Stimulated activated CD8-positive, alpha-beta memory T cell treated with anti-CD3 and anti-CD28 coated beads, Interleukin-4, amount 100 ng/mL, for 48 hours (primary cell): ENCODE measurements at places on chromosomes 16 and 17.

GRCh38 chr16:61763013-61763412 is 273.2 kb downstream of the CDH8 start:
- DNase-seq, result no peak

- no peak for DNase-seq
These were observed 325.6 kb downstream of the SLC39A11 start for GRCh38 chr17:72766761-72767356.

GRCh38 chr17:34613064-34614019 is 34.0 kb downstream of the TMEM132E start:
- DNase-seq, result no peak

GRCh38 chr17:74180336-74180735 is 23.1 kb upstream of the RPL38 start:
- no peak for DNase-seq

DNA sequence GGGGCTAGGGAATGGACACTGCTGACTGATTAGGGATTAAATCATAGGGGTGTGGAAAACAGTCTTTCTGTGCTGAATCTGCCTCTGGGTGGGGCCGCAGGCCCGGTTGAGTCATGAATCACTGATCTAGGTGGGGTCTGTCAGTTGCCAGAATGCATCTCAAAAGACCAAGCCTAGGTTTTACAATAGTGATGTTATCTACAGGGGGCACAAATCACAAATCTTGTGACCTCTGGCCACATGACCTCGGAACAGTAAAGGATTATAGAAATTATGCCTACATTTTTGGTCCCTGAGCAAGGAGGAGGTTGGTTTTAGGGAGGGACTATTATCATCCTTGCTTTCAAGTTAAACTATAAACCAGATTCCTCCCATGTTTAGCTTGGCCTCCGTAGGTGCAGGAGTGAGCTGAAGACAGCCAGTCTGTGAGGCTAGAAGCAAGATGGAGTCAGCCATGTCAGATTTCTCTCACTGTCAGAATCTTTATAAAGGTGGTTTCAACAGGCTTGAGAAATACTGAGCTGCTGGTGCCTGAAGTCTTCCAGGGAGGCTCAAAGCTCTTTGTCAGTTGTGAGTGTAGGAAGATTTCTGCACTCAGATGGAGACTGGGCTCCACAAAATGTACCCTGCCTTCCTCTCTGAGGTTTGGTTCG is 12.9 kb downstream of the GNGT2 start:
- no peak for DNase-seq

- DNase-seq, result no peak
These were observed 129.8 kb upstream of the RCVRN start for GRCh38 chr17:10034719-10035475.
